NCI-H2081 treated with DMSO at 0.1 percent for 48 hours (cell line): ENCODE measurements at places on chromosomes 13 and 19.

DNA sequence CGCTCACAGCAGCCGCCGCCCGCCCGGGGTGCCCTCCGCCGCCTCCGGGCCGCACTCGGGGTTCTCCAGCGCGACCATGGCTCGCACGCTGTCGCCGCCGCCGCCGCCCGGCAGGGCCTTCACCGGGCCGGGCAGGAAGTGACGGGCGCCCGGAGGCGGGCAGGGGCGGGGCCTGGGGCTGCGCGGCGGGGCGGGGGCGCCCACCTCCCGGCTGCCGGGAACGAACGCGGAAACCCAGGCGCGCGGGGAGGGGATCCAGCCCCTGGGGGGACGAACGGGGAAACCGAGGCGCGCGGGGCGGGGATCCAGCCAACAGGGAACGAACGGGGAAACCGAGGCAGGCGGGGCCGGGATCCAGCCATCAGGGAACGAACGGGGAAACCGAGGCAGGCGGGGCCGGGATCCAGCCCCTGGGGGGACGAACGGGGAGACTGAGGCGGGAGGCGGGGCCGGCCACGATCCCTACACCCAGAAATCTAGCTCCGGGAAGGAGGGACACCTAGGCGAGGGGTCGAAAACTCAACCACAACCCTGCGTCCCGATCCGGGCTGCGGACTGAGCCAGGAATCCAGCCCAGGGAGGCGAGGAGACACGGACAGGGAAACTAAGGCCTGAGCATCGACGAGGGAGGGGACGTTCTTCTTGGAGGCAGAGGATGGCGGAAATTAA, at the start of gene R3HDM4:
Gene R3HDM4, minus strand, starts transcription at position 140 of the 669 bp plus-strand sequence. Its CDS starts 62 bp downstream, at position 78.
- no peak for DNase-seq

DNA sequence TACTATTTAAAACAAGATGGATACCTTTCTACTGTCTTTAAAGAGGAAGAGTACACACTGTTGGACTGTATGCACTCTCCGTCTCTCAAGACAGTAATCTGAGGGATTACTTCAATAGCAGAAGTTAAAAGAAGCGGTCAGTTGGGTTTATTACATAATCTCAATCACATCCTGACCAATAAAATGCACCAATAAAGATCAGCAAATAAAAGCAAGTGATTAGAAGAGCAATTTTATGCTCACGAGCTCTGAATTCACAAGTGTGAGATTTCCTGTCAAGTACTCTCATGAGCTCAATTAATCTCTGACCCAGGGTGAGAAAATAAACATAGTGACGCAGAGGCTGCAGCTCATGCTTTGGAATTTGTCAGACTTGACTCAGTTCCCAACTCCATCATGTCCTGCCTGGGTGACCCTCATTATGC, 12.2 kb downstream of the ABCC4 start:
- DNase-seq, result no peak

- DNase-seq, result no peak
Measured at GRCh38 chr13:97240788-97241734, 18.9 kb downstream of the MBNL2 start.

DNA sequence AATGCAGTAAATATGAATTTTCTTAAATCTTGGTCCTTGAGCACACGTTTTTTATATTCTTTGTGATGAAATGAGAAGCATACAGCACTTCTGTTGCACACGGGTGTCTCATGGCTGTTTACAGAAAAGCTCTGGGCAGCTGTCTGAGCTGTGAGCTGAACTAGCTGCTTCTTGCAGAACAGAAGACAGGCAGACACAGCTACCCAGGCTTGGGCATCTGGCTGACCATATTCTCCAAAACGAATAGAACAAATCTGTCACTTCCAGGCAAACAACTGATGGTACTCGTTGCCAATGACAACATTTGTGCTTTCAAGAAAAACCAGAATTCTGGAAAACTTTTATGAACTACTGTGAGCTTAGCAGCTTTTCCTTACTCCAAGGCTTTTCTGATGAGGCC, 16.2 kb downstream of the PCID2 start:
- no peak for DNase-seq

DNA sequence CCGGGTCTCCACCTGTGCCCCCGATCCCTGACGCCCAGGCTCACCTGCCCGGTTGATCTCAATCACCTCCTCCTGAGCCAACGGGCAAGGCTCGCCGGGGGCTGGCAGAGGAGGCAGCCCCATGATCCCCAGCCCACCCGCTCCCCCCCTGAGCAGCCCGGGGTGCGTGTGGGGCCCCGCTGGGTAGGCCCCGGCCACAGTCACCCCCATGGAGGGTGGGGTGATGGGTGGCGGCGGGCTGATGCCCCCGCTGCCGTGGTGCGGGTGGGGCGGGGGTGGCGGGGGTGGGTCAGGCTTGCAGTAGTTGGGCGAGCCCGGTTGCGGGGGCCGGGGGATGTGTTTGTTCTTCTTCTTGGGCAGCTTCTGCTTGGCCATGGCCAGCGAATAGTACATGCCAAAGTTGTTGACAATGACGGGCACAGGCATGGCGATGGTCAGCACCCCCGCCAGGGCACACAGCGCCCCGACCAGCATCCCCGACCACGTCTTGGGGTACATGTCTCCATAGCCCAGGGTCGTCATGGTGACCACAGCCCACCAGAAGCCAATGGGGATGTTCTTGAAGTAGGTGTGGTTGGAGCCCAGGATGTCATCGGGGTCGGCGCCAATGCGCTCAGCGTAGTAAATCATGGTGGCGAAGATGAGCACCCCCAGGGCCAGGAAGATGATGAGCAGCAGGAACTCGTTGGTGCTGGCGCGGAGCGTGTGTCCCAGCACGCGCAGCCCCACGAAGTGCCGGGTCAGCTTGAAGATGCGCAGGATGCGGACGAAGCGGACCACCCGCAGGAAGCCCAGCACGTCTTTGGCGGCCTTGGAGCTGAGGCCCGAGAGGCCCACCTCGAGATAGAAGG, 6.0 kb downstream of the KCNC3 start:
- DNase-seq, result no peak

- DNase-seq, result no peak
Measured at GRCh38 chr13:31929031-31929770, 102.4 kb upstream of the FRY start.

GRCh38 chr13:43883631-43884030, 3.9 kb downstream of the LACC1 start:
- no peak for DNase-seq

DNA sequence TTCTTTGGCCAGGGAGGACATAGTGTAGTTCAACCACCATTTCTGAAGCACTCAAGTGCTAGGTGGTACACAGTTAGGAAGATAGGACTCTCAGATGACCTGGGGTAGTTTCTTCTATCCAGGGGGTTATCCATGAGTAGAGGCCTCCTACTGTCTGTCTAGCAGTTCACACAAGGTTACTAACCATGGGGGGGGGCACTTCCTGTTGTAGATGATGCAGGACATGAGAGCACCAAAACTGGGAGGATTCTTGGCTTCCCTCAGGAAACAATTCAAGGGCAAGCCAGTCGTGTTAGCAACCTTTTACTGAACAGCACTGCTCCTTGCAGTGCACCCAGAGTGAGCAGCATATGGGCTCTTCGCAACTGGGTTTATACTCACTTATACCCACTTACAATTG, 8.9 kb upstream of the TPP2 start:
- no peak for DNase-seq

DNA sequence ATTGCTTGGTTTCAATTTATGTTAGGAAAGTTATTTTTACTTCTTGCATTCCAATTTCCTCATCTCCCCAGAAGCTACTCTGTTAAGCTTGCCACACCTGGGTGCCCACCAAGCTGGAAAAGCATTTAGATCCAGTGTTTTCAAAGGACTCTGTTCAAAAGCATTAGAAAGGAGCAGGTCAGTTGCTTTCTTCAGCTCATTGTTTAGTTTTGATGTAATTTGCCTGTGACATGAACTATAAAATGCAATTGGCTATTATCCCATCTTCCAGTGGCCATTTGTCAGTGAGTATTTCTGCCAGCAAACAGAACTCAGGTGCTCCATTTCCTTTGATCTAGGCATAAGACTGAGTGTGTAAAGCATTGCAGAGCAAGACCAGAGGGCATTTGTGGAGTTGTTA, 46.7 kb upstream of the RNF113B start:
- no peak for DNase-seq

GRCh38 chr19:39166571-39167391, 30.0 kb upstream of the NCCRP1 start:
- DNase-seq, result no peak

- no peak for DNase-seq
Measured at GRCh38 chr19:35142606-35143230, 337 bp upstream of the FXYD7 start.

DNA sequence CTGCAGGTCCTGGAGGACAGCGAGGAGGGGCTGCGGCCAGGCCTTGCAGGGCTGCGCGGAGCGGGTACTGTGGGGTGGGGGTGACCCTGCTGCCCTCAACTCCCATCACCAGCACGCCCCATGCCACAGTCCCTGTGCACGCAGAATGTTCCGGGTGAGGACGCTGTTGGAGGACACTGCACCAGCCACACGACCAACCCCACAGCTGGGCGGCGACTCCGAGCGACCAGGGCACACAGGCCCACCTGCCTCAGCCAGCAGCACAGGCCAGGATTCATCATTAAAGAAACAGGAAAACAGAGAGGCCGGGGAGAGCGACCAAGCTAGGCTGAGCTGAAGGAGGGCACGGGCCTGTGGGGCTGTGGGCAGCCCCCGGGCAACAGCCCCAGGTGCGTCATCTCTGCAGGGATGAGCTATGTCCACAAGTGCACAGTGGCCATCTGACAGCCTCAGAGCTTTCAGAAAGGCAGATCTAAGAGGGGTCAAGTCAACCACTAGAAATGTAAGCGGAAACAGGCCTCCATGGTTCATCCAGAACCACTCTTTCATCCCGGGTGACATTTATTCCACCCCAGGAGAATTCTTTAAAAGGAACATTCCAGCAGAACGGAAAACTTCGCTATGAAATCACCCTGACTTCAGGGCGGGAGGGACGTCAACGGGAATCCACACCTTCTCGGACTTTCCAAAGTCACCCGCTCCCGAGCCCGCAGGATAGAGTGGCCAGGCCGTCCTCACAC, 1.5 kb downstream of the GAS6 start:
- DNase-seq, result no peak
